ENCODE measurements at places on chromosomes 3 and 15.

GRCh38 chr15:55970286-55970685 is 23.1 kb downstream of the NEDD4 start:
- no peak for DNase-seq

DNA sequence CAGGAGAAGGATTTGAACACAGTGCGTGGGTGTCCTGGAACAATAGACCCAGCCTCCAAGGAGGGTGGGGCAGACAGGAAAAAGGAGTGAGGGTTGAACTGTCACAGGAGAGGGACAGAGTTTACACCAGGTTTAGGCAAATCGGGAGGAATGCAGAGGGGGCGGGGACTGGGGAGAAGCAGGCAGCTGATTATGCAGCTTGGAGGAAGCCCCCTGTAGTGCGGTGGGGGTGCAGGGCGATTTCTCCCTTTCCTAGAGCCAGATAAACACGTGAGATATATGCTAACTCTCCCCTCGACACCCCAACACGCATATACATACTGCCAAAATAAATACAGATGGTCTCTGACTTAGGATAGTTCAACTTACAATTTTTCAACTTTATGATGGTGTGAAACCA is 108.6 kb upstream of the PRR20G start:
- DNase-seq: no peak

DNA sequence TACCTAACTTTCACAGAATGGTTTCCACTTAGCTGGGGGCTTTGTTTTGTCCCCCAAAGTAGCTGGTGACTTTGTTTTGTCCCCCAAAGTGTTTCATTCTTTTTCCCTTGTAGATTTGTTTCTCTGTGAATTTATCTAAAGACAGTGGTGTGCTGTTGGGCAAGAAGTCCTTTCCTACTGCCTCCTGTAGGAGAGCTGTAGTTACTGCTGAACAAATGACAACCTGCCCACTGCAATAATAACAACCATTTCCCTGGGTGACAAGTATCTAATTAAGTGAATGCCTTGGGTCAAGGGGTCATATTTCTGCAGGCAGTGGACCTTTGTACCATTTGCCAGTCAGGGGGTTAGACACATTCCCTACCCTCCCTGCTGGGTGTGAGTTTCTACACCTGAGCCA is 125.4 kb upstream of the BFSP2 start:
- DNase-seq: no peak

DNA sequence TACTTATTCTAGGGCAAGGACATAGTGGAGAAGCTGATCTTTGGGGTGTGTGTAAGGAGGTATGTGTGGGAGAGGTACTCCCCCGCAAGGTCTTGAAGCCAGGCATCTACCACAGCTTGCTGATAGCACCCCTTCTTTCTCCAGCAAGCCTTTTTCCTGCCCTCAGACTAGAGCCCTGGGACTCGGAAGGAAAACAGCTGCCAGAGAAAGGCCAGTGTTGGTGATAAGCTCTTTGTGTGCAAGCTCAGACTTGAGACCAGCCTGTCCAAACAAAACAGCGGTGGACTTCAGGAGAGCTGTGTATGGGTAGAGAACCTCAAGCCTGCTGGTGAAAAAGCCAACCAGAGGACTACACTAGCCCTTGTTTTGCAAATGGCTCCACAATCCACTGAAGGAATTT is 1028.6 kb downstream of the MCTP2 start:
- no peak for DNase-seq

- no peak for DNase-seq
Observed at GRCh38 chr3:32239307-32240158, 1.1 kb downstream of the CMTM8 start.

GRCh38 chr3:127158614-127159229 is 34.2 kb upstream of the PRR23E start:
- no peak for DNase-seq

- no peak for DNase-seq
Observed at GRCh38 chr15:39434163-39434562, 146.7 kb upstream of the THBS1 start.

- no peak for DNase-seq
Observed at GRCh38 chr3:172461530-172462138, 13.4 kb upstream of the GHSR start.

- DNase-seq: no peak
Observed at GRCh38 chr3:59456852-59457485, 407.1 kb upstream of the CFAP20DC start.

DNA sequence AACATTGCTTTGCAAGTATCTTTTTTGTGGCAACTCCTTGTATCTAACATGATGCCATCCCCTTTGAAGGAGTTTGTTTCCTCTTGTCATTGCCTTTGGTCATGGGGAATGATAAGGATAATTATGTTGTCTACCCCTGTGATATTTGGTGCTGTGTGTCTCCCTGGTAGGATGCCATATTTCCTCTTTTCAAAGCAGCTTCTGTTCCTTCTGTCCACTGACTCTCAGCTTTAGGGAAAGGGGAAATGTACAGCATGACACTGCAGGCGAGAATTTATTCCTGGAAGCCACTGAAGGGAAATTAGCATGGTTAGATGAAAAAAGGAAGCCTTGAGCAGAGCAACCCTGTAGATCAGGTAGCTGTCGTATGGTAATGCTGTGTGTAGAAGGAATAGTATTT is 576.7 kb downstream of the CADM2 start:
- no peak for DNase-seq

- DNase-seq: no peak
Observed at GRCh38 chr15:94015324-94015723, 216.0 kb upstream of the MCTP2 start.

- DNase-seq: no peak
Observed at GRCh38 chr3:123081718-123082369, 15.0 kb downstream of the PDIA5 start.

DNA sequence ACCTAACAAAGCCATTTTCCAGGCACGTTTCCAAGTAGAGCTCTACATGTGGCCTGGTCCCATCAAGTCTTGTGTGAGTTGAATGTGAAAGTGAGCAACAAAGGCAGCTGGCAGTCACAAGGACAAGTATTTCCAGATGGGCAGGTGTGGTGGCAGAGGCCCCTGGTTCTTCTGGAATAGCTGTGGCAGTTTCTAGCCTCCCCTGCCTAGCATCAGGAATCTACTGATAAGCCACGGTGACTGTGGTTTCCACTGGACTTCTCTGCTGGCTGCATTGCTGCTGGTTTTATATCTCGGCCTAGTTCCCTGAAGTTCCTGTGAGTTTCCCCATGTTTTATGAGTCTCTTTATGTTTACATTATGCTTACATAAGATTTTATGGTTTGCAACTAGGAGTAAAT is 117.7 kb downstream of the GOLIM4 start:
- no peak for DNase-seq

GRCh38 chr3:106691476-106691875 is 685.8 kb upstream of the CCDC54 start:
- DNase-seq: no peak

DNA sequence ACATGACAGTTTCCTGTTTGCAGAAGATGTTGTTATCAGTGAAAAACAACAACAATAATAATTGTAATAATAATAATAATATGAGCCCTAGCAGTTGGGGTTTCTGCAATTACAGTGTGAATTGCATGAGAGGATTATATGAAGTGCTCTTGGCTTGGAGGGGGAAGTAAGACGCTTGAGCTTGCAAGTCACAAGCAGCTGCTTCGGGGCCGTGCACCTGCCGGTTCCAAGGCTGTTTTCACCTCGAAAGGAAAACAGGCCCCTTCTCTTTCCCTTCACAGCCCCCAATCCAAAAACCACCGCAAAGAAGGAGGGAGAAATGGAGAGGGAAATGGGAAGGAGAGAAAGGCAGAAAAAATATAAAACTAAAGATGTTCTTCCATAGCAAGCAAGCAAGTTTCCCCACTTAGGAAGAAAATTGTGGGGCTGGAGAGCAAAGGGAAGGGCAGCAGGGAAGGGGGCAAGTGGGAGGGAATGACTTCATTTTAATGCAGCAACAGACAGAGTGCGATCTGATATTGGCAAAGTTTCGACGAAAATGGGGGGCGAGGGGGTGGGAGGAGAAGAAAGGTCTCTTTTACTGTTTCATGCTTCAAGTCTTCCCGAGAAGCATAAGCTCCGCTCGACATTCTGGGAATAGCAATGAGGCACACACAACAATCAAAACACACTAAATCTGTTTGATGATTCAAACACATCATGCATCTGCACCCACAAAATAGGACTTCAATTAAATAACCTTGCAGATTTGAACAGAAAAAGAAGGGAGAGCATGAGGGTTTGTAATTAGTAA is 284.2 kb upstream of the ATP11B start:
- no peak for DNase-seq

DNA sequence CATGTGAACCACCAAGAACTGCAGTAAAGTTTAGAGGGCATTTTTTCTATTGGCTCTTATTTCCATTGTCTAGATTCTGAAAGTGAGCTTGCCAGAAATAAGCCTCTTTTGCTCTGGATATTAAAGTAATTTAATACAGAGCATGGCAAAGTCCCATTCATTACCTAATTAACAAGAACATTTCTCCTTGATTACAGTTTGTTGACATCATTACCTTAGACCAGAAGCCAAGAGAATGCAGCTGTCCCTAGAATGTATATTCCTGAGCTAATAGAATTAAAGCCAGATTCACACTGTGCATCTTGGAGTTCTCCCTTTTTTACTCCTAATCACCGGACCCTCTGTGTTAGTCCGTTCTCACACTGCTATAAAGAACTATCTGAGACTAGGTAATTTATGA is 46.4 kb upstream of the TM4SF4 start:
- no peak for DNase-seq

GRCh38 chr15:65651831-65652749 is 30.4 kb downstream of the SLC24A1 start:
- DNase-seq: no peak

- DNase-seq: no peak
Observed at GRCh38 chr15:62568702-62569101, 403.6 kb upstream of the C2CD4B start.

DNA sequence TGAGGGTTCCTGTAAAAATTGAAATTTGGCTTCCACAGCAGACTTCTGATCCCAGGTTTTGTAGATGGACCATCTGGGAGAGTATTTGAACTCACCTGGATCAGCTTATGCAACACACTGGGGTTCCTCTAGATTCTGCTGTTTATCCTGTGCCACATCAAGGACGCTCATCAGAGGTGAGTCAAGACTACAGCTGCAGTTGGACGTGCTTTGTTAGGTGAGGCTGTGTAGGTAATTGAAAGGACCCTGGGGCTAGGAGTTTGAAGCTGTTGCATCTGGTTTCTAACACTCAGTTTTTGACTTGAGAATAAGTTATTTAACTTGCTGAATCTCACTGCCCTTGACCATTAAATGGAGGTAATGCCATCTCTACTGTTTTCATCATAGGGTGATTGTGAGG is 394.2 kb downstream of the EDEM1 start:
- no peak for DNase-seq

DNA sequence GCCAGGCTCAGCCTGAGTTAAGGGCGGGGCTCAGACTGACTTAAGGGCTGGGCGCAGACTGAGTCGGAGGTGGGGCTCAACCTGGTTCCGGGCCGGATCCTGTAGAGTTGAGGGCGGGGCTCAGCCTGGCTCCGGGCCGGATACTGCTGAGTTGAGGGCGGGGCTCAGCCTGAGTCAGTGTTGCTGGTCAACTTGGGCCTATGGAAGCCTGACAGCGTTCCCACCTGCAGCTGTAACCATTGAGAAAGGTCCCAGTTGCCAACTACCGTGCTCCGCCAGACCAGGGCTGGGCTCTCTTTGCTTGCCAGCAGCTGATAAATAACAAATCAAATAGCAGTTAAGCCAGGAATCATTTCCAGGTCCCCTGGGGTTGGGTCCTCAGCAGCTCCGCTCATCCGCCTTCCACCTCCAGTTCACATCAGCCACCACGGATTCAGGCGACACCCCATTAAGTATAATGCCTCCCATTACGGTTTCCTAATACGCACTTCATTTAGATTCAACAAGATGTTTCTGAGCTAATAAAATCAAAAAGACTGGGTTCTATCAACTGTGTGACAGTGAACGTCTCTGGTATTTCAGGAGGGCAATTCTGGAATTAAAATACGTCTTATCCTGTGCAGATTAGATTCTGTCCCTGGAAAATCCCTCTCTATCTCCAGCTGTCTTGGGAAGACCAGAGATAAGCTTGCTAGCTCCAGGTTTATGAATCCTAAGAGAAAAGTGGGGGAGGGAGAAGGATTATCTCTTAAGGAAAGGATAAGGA is 7.3 kb downstream of the GRIP2 start:
- DNase-seq: no peak

GRCh38 chr3:61371123-61371522 is 119.9 kb upstream of the FHIT start:
- DNase-seq: no peak

DNA sequence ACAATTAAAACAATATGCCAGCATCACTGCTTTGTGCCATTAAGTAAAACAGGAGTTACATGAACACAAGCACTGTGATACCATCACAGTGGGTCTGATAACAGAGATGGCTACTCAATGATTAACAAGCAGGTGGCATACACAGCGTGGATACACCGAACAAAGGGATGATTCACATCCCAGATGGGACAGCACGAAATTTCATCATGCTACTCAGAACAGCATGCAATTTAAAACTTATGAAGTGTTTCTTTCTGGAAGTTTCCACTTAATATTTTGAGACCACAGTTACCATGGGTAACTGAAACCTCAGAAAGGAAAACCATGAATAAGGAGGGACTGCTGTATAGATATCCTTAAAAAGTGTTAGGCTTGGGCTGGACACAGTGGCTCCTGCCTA is 44.5 kb downstream of the SLC24A1 start:
- no peak for DNase-seq

DNA sequence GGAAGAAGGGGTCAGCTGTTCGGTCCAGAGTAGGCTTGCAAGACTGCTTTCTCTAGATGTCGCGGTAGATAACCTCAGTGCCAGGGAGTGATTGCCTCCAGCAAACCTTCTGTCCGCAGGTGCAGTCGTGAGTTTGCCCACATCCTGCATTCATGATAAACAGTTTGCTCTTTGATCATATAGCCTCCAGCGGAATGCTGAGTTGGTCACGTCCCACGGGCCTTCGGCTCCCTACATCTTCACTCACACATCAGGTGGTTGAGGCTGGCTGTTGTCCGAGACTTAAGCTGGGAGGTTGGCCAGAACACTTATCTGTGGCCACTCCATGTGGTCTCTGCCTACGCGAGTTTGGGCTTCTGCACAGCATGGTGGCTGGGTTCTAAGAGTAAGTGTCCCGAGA is 62.1 kb upstream of the NR2C2 start:
- no peak for DNase-seq

DNA sequence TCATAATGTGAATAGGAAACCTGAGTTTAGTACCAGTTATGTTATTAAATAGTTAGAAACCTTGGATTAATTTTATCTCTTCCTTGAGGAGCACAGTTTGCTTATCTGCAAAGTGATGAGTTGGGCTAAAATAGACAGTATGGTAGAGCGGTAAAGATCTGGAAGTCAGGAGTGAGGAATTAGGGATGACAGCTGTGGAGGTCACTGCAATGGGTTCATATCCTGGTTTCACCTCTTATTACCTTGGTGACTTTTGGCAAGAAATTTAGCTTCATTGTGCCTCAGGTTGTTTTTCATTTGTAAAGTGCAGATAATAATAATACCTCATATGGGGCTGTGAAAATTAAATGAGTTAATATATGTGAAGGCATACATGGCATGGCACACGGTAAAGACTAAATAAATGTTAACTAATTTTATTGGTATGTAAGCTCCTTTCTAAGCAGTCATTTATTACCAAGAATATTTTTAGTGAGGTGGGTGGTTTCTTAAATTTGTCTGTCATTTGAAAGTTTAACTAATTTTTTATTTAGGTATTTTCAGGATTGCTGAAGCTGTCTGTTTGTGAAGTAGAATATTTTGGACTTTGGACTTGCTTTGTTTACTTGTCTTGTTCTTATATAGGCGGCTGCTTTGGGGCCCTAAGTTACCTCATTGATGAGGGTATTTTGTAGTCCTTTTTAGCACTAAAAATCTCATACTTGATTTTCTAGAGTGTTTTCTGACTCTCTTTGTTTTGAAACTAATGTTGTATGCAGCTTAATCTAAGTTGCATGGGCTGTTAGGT is 41.8 kb downstream of the SLMAP start:
- no peak for DNase-seq

Data from stimulated activated CD8-positive, alpha-beta memory T cell treated with anti-CD3 and anti-CD28 coated beads, Interleukin-15, amount 100 ng/mL, for 4 hours (primary cell).